ENCODE measurements at places on chromosomes 13 and 19.
A peak's percentile ranks its signal among the peaks of the same experiment; 100 is the strongest.

DNA sequence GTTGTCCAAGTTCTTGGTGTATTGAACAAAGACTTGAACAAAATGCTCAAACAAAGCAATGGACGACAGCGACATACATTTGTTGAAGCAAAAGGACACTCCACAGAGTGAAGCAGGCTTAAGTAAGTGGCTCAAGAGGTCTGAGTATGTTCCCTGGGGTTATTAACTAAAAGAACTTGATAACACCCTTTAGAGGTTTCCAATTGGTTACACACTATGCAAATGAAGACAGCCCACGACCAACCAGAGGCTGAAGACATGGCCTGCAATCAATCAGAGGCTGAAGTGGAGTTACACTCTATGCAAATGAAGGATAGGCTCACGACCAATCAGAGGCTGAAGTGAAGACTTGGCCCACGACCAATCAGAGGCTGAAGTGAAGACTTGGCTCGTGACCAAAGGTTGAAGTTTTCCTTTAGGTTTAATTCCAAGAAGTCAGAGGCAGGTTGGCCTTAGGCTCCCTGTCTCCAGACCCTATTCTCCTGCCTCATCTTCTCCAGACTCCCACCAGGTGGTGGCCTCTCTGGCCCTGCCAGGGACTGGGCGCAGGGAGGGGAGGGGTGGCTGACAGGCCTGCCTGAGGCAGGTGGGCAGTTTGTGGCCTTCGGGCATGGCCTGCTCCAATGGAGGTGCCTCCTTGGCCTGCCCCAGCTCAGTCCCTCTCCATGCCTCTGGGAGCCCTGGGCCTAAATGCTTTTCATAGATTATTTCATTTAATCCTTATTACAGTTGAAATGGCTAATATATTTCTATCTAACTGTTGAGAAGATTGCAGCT lies 38.1 kb downstream of the CCDC169 start:
- DNase-seq, result no peak

DNA sequence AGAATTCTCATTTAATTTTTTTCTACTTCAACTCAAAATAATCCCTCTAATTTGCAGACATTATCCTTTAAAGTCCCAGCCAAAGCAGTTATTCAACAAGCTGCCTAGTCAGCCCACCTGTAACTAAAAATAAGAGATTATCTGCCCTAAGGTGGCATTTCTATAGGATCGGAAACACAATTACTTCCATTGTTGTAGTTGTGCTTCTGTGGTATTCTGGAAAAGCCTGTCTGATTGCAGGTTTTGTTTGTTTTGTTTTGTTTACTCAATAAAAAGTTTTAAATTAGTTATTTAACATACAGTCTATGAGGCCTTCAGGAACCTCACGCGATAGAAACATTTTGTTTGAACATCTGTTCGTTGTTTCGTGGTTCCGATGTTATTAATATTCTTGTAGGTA lies 101.0 kb downstream of the ZIC5 start:
- no peak for DNase-seq

GRCh38 chr13:36857253-36857652 lies 38.2 kb downstream of the RFXAP start:
- DNase-seq, result no peak

DNA sequence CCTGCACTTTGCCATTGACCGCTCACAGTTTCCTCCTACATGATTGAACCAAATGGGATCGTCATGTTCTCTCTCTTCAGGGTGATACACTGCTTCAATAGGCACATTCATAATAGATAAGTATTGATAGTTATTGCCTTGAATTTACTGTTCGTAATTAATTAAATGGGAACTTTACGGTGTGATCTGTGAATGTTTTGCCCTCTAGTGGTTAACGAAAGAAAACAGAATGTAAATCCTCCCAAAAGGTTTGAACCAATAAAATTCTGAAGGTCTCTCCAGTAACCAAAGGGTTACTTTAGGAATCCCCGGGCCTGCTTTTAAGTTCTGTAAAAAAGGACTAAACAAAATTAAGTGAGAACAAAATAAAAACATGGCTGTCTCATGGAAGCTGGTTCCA lies 389.3 kb downstream of the DACH1 start:
- no peak for DNase-seq

GRCh38 chr13:79837741-79838450 lies 356.9 kb downstream of the NDFIP2 start:
- no peak for DNase-seq

DNA sequence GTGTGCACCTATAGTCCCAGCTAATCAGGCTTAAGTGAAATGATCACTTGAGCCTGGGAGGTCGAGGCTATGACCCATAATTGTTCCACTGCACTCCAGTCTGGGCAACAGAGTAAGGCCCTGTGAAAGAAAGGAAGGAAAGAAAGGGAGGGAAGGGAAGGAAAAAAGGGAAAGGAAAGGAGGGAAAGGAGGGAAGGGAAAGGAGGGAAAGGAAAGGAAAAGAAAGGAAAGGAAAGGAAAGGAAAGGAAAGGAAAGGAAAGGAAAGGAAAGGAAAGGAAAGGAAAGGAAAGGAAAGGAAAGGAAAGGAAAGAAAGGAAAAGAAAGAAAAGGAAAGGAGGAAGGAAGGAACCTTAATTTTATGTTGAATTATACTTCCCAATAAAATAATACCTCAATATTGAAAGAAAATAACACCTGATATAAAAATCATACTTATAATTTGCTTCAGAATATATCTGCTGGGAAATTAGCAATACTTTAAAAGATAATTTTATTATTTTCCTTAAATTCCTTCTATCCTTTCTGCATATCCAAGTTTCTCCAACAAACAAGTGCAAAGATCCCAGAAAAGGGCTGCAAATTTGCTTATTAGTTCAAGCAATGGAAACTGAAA lies 177.3 kb downstream of the KLF12 start:
- DNase-seq, result no peak

- DNase-seq, result no peak
Measured at GRCh38 chr13:111611651-111612050, 291.2 kb downstream of the TEX29 start.

- DNase-seq, result no peak
Measured at GRCh38 chr13:29918845-29919244, 68.4 kb upstream of the UBL3 start.

- no peak for DNase-seq
Measured at GRCh38 chr19:38274739-38275138, 10.4 kb downstream of the SPINT2 start.

DNA sequence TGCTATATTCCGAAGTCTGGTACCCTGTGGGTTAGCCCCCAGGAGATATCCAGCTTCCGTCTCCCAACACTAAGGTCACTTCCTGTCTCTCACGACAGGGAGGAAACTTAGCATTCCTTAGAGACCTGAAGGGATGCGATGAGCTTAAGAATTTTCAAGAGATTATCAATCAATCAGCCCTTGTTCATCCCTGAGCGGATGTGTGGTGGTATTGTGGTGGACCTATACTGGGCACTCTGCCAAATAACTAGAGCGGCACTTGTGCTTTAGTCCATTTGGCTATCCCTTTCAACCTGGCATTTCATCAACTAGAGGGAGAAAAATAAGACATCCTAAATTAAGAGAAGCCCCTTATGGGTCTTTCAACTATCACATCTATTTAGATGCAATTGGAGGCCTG lies 30.9 kb upstream of the ZNF562 start:
- no peak for DNase-seq

DNA sequence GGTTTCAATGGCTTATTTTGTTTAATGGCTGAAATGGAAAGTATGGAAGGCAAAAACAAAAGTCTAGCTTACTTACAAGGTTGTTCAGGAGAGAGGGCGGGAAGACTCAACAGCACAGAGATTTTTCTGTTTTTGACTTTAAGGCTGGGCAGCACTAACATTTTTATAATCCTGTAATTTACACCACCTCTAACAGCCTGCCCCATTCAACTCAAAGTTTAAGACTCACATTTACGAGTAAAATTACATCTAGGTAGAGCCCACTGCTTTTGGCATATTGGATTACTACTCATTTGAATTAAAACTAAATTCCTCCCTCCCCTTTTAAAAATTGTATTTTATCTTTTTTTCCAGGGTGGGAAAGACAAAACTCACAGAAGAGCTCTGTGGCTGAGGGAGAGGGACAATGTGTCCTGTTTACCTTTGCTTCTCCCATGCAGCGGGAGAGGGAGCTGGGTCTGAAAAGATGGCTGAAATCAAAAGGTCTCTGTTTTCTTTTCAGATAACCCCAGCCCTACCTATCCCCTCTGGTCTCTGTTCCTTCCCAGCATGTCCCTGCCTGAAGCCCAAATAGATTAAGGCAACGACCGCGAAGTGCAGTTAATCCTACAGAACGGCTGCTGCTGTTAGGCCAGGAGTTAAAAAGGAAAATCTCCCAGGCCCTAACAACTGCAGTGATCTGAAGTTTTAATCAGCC lies 6.6 kb downstream of the EFNB2 start:
- DNase-seq, result no peak

DNA sequence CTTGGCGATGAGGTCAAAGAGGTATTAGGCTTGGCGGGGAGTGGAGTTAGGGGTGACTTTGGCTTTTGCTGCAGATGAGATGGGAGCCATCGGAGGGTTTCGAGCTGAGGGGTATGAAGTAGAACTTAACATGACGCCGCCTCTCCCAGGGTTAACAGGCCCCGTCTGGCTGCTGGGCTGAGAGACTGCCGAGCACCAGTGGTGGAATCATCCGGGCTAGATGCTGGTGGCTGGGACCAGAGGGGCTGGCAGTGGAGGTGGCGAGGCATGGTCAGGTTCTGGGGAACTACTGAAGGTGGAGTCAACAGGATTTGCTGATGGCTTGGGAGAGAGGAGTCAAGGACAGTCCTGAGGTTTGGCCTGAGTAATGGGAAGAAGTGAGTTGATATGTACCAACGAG lies 4.9 kb downstream of the RFX2 start:
- no peak for DNase-seq

- DNase-seq, result no peak
Measured at GRCh38 chr13:46267166-46267565, 55.4 kb downstream of the LRRC63 start.

DNA sequence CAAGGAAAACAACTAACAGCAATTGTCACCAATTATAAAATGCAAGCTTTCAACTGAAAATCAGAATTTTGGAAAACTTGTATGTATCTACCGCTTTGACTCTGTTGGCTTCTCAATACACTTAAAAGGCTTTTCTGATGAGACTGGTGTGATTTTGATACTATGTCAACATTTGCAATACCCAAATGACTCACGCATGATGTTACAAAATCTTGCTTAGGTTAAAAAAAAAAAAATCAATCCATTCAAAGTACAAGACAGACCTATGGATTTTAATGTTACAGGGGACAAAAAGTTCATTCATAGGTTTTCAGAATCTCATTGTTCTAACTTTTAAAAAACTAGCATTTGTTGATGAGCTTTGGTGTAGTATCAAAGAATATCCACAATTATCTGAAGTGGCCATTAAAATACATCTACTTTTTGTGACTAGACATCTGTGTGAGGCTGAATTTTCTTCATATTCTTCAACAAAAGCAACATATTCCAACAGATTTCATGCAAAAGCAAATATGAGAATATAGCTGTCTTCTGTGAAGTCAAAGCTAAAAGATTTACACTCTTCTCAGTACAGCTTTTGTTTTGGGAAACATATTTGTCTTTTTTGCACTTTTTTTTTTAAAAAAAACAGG lies 10.7 kb downstream of the ELF1 start:
- no peak for DNase-seq

GRCh38 chr13:112102243-112102642 lies 35.3 kb downstream of the SOX1 start:
- DNase-seq, result peak; percentile 79

GRCh38 chr19:32219392-32219791 lies 126.0 kb upstream of the ZNF507 start:
- DNase-seq, result no peak

DNA sequence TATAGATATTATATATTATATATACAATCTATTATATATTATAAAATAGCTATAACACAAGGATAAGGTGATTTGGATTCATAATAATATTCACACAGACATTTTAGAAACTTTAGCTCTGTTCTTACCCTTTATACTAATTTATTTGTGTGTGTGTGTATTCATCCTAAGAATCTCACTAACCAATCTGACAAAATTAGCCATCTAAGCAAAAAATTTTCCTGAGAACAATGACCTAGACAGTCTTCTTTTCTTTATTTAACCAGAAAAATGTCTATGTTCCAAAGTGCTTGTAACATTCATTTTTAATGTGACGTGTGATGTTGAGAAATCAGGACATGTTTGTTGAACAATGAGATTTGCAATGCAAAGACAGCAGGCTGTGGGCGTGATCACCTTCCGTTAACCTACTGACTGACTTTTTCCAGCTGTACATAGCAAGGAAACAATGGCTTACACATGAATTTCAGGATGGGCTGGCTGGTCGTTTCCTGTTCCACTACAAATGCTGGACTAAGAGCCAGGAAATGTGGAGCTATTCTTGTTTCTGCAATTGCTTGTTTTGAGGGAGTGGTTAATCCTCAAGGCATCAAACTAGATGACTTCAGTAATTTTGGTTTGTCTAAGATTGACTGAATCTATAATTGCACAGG lies 634.6 kb upstream of the ARGLU1 start:
- no peak for DNase-seq

DNA sequence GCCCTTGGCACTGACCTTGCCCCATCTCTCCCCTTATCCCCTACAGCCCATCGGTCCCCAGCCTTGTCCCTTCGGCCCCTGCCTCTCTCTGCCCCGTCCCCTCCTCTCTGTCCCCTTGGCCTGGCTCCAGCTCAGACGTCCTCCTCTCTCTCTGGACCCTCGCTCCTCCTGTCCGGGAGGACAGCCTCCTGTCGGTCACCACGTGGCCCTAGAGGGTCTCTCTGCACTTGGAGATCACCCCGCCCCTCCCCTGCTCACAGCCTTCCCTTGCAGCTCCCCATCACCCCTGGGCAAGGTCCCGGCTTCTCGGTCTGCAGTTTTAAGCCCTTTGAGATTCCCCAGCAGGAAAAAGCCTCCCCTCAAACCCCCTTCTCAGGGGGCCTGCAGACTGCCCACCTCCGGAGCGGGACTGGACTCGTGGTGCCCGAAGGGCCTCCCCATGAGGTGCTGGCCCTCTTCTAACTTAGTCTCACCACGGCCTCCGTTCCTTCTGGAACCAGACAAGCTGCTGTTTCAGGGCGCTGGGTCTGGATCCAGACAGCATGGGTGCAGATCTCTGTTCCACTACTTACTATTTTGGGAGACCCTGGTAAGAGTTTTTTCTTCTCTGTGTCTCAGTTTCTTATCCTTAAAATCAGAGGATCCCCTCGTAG lies 3.3 kb upstream of the KLK15 start:
- no peak for DNase-seq

- DNase-seq, result no peak
Measured at GRCh38 chr13:106100171-106100919, 435.1 kb downstream of the EFNB2 start.

GRCh38 chr19:6108721-6109633 lies 1.3 kb downstream of the RFX2 start:
- no peak for DNase-seq

DNA sequence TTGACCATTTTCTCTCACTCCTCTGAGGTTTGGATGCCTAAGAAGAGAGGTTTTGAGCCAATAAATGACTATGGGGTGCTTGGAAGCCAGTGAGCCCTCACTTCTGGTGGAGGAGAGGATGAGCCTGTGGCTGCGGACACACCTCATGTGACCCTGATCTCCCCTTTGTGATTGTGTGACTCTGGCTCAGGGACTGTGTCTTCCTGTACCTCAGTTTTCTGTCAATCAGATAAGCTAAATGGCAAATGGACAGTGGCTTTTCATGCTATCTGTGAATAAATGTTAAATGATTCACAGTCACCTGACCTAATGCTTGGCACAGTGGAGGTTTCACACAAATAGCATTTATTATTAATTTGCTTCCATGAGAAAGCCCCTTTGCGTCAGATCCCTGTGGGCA lies 2.7 kb downstream of the PSG8 start:
- DNase-seq, result no peak
